ENCODE measurements at places on chromosomes 16 and 17. TPM values are rescaled to one million over a fixed set of nuclear protein-coding genes. Genes with fewer than 3 reads are reported as not detected.
A peak's percentile ranks its signal among the peaks of the same experiment; 100 is the strongest.

DNA sequence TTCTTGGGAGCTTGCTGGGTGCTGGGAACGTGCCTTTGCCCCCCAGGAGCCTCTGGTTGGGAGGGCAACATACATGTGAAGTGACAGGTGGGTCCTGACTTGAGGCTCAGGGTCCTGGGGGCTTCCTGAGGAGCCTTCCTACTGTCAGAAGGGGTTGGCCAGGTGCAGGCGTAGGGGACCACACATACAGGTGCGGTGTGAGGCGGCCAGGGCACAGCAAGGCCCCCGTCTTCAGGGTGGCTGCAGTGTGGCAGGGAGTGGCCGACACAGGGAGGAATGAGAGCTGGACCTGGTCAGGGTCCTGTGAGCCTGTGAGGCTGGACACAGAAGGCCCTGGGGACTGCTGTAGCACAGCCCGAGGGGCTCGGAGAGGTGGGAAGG is 10.6 kb downstream of the TCF25 start:
- no peaks in the 10 kb centered on the region for H3K4me1 ChIP-seq
- H3K27ac ChIP-seq = no peak overlapping the region
- no peaks in the 10 kb centered on the region for H3K27me3 ChIP-seq

GRCh38 chr17:78409191-78409928 is 30.9 kb downstream of the PGS1 start:
- peaks cover 21% of the 10 kb centered on the region for H3K4me1 ChIP-seq
- H3K27ac ChIP-seq = no peak overlapping the region
- no peak for DNase-seq
- H3K36me3 ChIP-seq = peaks cover 19% of the 10 kb centered on the region
- no peaks in the 10 kb centered on the region for H3K27me3 ChIP-seq
- no peak overlapping the region for H3K4me3 ChIP-seq

DNA sequence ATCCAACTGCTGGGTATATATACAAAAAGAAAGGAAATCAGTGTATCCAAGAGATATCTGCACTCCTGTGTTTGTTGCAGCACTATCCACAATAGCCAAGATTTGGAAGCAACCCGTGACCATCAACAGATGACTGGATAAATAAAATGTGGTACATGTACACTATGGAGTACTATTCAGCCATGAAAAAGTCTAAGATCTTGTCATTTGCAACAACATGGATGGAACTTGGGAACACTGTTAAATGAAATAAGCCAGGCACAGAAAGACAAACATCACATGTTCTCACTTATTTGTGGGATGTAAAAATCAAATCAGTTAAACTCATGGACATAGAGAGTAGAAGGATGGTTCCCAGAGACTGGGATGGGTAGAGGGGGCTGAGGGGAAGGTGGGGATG is 620.7 kb downstream of the RBFOX1 start:
- H3K4me1 ChIP-seq = no peaks in the 10 kb centered on the region
- no peak overlapping the region for H3K4me3 ChIP-seq
- no peaks in the 10 kb centered on the region for H3K27me3 ChIP-seq

GRCh38 chr16:63981639-63982038 is 1140.2 kb downstream of the CDH11 start:
- no peak overlapping the region for H3K27ac ChIP-seq
- H3K27me3 ChIP-seq = no peaks in the 10 kb centered on the region
- DNase-seq = no peak
- H3K4me3 ChIP-seq = no peak overlapping the region

- no peak overlapping the region for H3K4me3 ChIP-seq
- no peak for DNase-seq
- H3K4me1 ChIP-seq = no peaks in the 10 kb centered on the region
- H3K27ac ChIP-seq = no peak overlapping the region
- H3K36me3 ChIP-seq = no peaks in the 10 kb centered on the region
- H3K27me3 ChIP-seq = peaks cover 5% of the 10 kb centered on the region
Observed at GRCh38 chr16:84043486-84044117, 1.0 kb upstream of the SLC38A8 start.

Gene GLTPD2
- total RNA-seq = not detected

DNA sequence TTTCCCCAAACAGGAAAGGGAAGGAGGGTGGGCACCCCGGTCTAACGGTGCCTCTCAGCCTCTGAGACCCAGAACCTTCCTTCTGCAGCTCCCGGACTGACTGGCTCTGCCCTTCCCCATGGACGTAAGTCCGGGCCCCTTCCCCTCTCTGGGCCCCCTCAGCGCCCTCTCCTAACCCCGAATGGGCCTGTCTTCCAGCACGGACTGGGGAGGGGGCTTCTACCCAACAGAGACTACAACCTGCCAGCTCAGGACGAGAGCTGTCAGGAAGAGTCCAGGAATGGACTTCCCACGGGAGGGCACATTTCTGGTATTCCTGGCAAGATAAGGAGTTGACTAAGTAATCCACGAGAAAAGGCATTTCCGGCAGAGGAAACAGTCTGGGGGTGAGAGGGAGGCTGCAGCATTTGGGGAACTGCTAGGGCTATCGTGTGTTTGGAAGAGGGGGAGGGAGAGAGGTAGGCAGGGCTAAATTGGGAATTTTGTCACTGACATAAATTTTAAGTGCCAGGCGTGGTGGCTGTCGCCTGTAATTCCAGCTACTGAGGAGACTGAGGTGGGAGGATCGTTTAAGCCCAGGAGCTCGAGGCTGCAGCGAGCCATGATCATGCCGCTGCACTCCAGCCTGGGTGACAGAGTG is 12.1 kb upstream of the ALDOA start:
- peaks cover 17% of the 10 kb centered on the region for H3K4me1 ChIP-seq
- no peaks in the 10 kb centered on the region for H3K27me3 ChIP-seq
- no peaks in the 10 kb centered on the region for H3K36me3 ChIP-seq
- H3K4me3 ChIP-seq = peak overlapping the region; percentile 80
- no peak for DNase-seq
- H3K27ac ChIP-seq = peak overlapping the region; percentile 38

DNA sequence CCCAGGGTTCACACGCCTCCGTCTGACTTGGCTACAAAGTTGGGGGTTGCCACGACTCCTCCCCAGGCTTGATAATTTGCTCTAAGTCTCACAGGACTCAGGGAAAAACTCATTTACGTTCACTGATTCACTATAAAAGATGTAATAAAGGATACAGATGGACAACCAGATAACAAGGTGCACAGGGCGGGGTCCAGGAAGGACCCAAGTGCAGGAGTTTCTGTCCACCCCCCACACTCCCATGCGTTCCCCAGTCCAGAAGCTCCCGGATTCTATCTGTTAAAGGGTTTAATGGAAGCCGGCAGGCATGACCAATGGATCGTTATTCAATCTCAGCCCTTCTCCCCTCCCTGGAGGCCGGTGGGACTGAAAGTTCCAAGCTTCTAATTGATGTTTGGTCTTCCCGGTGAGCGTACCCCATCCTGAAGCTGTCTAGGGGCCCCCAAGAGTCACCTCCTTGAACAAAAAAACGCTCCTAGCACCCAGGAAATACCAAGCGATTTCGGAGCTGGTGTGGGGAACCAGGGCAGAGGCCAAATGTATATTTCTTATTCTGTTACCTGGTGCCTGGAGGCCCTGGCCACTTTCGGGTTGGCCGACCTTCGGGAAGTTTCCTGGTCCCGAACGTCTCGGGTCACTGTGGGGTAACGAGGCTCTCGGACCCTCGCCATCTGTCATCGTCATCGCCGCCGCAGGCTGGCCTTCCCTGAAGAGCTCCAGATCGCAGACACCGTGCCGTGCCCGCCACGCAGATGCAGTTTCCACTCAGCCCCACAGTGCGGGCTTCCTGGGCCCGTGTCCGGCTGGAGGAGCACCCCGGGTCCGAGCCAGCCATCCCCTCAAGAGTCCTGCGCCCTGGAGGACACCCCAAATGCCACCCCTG is 13.5 kb upstream of the METRNL start:
- no peak overlapping the region for H3K4me3 ChIP-seq
- no peak overlapping the region for H3K27ac ChIP-seq
- no peaks in the 10 kb centered on the region for H3K4me1 ChIP-seq
- H3K36me3 ChIP-seq = no peaks in the 10 kb centered on the region
- peak; percentile 39 for DNase-seq

Gene LITAFD
- total RNA-seq = not detected

Gene KLHL10
- 1.1 TPM for total RNA-seq

GRCh38 chr17:75751676-75752404 is 13.2 kb downstream of the GALK1 start:
- H3K27ac ChIP-seq = no peak overlapping the region
- no peaks in the 10 kb centered on the region for H3K27me3 ChIP-seq
- H3K36me3 ChIP-seq = no peaks in the 10 kb centered on the region
- H3K4me1 ChIP-seq = peaks cover 28% of the 10 kb centered on the region
- DNase-seq = no peak

- peaks cover 14% of the 10 kb centered on the region for H3K4me1 ChIP-seq
- H3K4me3 ChIP-seq = peak overlapping the region; percentile 43
- no peaks in the 10 kb centered on the region for H3K36me3 ChIP-seq
- H3K27ac ChIP-seq = no peak overlapping the region
Observed at GRCh38 chr16:89256651-89257254, 39.2 kb downstream of the ZNF778 start.

GRCh38 chr17:80108036-80108971 is 6.9 kb downstream of the GAA start:
- H3K27ac ChIP-seq = no peak overlapping the region
- H3K4me3 ChIP-seq = no peak overlapping the region
- H3K27me3 ChIP-seq = no peaks in the 10 kb centered on the region
- H3K36me3 ChIP-seq = peaks cover 16% of the 10 kb centered on the region
- H3K4me1 ChIP-seq = no peaks in the 10 kb centered on the region

DNA sequence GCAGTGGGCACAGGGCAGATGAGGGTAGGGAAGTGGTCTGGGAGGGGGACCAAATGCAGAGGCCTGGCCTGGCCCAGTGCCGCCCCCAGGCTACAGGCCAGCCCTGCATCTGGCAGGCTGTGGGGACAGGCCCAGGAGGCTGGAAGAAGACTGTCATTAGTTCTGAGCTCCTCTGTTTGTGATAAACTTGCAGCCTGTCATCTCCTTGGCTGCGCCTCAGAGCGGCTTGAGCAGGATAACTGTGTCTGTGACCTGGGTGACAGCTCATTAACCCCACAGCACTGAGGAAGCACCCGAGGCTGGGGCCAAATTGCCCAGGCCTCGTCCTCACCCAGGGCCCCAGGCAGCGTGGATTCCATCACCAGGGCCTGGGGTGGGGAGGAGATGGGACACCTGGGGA is 23.9 kb downstream of the ABCC3 start:
- H3K4me3 ChIP-seq = no peak overlapping the region
- no peaks in the 10 kb centered on the region for H3K27me3 ChIP-seq
- no peak for DNase-seq
- H3K4me1 ChIP-seq = peaks cover 33% of the 10 kb centered on the region

DNA sequence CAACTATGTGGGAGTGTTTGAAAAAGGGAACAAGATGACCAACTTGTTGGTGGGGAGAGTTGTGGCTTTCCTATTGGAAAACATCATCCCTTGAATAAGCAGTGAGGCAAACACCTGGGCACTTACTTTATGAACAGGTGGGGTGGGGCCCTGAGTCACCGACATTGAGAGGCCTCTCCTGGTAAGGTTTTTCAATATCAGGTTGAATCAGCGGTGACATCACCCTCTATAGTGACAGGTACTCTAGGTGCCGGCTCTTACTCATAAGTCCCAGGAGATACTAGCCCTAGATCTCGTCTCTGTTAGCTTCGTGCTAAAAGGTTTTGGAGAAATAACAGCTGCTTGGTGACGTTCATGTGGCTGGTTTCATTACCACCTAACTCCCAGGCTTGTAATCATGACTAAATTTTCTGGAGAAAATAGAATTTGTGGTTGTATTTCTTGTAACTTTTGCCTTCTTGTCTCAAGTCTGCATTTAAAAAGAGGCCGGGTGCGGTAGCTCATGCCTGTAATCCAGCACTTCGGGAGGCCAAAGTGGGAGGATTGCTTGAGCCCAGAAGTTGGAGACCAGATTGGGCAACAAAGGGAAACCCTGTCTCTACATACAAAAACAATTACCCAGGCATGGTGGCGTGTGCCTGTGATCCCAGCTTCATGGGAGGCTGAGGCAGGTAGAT is 19.3 kb downstream of the CDH1 start:
- DNase-seq = no peak
- H3K27me3 ChIP-seq = no peaks in the 10 kb centered on the region
- H3K27ac ChIP-seq = no peak overlapping the region
- H3K4me3 ChIP-seq = no peak overlapping the region
- no peaks in the 10 kb centered on the region for H3K4me1 ChIP-seq

Gene RPRML
- 0.71 TPM for total RNA-seq

DNA sequence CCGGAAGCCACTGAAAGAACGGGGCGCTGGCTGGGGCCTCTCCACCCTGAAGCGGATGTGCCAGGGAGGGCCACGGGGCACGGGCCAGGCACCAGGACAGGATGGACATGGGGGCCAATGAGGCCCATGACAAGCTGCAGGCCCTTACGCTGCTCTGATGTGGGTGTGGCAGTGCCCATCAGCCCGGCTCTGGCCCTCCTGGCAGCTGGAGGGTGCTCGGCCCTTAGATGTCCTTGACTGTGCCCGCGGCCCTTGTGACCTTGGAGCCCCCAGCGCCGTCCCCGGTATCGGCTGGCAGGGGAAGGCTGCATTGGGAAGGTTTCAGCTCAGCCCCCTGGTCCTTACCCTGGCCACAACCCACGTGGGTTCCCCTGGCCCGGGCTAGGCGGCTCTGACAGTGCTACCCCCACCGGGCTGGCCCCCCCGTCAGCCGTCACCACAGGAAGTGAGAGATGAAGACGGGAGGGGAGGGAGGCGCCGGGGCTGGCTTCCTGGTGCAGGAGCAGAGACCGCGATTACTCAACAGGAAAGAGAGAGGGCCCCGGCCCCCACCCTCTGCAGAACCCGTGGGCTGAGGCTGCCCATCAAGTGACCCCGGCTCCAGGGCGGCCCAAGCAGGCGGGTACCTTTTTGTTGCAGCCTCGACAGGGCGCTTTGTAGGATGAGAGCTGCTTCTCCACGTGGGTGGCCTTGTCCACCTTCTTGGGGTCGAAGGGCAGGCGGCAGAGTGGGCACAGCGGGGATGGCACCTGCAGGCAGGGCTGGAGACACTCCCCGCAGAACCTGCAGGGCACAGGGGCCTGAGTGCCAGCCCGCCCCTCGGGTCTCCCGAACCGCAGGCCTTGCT is 5.3 kb downstream of the RNF166 start:
- H3K4me1 ChIP-seq = no peaks in the 10 kb centered on the region
- H3K4me3 ChIP-seq = no peak overlapping the region
- peak; percentile 92 for DNase-seq
- no peaks in the 10 kb centered on the region for H3K27me3 ChIP-seq
- peak overlapping the region; percentile 30 for H3K27ac ChIP-seq

DNA sequence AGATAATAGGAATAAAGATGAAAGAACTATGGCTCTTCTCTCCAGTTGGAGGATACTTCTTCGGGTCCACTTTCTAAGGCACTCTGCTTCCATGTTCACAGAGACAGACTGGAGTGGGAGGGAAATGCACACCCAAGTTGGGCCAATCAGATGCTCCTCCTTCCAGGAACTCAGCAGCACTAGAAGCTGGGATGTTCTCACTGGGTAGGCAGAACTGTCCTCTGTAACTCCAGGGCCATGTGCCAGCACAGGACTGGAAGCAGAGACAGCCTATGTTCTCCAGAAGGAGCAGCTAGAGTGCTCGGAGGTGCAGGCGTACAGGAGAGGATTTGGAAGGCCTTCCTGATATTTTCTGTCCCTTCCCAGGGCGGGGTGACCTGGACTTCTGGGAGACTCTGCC is 49.9 kb upstream of the SREBF1 start:
- H3K27me3 ChIP-seq = no peaks in the 10 kb centered on the region
- DNase-seq = peak; percentile 75
- H3K4me3 ChIP-seq = no peak overlapping the region
- H3K4me1 ChIP-seq = peaks cover 11% of the 10 kb centered on the region

GRCh38 chr17:64390044-64390443 is 616 bp downstream of the PECAM1 start:
- DNase-seq = no peak
- no peaks in the 10 kb centered on the region for H3K4me1 ChIP-seq
- peak overlapping the region; percentile 65 for H3K27ac ChIP-seq
- no peaks in the 10 kb centered on the region for H3K36me3 ChIP-seq
- no peaks in the 10 kb centered on the region for H3K27me3 ChIP-seq
- H3K4me3 ChIP-seq = no peak overlapping the region

Gene PEX12
- 7.1 TPM for total RNA-seq

Measured in sigmoid colon (tissue), 7 donors.